Stimulated activated CD4-positive, alpha-beta T cell treated with anti-CD3 and anti-CD28 coated beads, TNF-alpha, amount 100 ng/mL, for 24 hours (primary cell): ENCODE measurements at places on chromosomes 2 and 18.

- no peak for DNase-seq
Measured at GRCh38 chr2:240018071-240018750, 6.9 kb downstream of the NDUFA10 start.

DNA sequence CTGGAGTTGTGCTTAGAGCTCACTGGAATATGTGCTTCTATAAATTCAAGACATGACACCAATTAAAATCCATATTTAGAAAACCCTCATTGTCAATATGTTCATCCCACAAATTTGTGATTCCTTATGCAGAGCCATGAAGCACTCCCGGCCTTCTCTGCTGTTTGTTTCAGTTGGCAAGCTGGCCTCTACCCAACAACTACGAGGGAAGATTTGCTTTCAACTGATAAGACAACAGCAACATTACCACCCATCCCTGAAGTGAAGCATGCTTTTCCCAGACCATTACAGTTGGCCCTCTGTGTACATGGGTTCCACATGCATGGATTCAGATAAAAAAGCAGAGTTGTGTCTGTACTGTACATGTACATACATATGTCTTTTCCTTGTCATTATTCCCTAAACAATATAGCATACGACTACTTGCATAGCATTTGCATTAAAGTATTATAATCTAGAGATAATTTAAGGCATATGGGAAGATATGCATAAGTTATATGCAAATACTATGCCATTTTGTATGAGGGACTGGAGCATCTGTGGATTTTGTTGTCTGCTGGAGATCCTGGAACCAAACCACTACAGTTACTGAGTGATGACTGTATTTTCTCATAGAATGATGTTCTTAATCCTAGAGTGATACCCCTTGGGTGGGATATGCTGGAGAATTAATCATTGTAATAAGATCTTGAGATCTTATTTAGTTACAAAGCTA is 77.6 kb upstream of the MC2R start:
- no peak for DNase-seq

- DNase-seq, result no peak
Measured at GRCh38 chr18:79529991-79530390, 134.3 kb downstream of the NFATC1 start.

DNA sequence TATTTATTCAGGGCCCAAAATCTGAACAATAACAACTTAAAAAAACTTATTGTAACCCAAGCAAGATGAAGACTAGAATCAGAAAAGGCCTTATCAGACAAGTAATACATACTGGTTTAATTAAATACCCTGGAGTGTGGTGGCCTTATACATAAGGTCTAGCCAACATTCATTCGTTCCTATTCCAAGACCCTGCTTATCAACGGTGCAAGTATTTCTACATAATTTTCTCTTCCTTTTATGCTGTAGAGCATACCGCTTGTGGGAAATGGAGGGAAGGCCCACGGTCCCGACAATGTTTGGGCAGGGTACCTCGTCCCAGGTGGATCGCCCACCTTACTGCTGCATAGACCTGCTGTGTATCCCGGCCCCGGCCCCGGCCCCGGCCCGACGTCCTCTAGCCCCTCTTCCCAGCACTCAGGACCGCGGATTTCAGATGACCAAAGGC is 708 bp downstream of the ZNF24 start:
- DNase-seq, result no peak

GRCh38 chr18:6363216-6363615 is 51.5 kb downstream of the L3MBTL4 start:
- no peak for DNase-seq

DNA sequence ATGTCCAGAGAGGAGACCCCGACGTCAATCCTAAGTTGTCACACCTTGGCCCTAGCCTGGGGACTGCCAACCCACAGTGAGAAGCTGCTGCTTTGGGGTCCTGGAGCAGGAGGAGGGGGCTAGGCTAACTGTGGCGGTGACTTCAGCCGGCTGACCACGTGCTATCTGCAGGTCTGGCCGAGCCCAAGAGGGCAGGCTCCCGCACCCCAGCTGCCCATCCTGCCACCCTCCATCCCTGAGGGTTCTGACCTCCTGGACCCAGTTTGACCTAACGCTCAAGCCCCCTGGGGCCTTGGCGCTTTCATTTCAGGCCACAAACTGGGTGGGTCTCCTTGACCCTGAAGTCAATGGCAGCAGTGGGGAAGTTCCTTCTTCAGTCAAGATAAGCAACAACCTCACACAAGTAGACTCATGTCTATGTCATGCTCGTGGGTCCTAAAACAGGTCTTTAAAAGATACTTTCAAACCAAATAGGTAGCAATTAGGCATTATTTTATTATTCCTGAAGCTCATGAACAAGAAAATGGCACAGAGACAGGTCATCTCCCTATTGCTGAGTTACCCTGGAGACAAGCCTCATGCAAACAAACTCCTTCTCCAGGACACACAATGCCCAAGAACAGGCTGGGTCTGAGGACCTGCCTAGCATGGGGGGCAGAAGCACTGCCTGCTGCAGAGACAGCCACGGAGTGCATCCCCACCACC is 2.3 kb downstream of the HES6 start:
- DNase-seq, result no peak

DNA sequence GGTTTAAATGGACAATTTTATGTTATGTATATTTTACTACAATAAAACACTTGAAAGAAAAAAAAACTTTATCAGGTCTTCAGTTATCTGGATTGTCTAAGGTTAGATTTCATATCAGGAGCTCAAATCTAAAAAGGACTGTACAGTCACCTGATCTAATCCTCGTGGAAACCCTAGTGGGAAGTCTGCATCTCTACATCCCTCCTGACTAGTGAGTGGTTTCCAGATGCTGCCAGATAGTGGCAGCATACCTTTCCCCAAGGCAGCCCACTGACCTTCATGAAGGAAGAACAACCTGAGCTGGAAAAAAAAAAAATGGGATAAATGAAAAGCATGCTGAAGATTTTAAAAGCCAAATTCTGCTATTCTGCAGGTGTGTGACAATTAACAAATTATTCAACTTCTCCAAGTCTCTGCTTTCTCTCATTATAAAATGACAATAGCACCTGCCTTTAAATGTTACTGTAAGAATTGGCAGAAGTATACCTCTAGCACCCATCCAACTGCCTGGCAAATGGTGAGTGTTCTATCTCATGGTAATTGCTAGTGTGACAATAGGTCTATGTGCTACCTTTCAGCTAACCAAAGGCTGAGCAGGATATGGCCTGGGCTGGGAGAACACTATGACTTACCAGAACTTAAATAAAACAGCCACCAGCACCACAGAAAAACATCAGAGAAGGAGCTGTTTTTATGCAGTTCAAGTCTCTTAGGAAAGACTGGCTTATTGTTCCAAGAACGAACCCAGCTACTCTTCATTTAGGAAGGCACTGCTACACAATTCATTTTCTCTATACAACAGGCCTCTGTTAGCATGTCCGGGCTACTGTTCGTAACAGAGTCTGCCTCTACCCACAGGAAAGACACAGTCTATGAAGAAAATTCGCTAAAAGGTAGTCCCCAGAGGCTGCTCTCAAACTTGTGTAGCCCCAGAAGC is 8.6 kb downstream of the CLASP1 start:
- no peak for DNase-seq

DNA sequence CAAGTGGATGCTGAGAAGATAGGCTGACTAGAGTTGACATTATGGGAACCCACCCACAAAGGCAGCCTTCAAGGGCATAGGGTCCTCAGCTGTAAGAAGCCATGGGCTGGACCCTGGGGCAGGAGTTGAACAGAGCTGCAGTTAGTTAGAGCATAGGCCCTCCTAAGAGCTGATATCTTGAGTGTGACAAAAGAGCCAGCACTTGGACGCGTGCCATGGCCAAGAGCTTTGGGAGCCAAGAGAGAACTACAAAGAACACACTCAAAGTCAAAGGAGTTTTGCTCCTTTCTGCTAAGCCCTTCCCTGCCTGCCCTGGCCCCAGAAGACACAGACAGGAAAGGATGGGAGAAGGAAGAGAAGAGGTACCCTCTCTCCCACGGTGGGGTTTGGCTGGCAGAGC is 29.9 kb upstream of the AGAP1 start:
- DNase-seq, result no peak

DNA sequence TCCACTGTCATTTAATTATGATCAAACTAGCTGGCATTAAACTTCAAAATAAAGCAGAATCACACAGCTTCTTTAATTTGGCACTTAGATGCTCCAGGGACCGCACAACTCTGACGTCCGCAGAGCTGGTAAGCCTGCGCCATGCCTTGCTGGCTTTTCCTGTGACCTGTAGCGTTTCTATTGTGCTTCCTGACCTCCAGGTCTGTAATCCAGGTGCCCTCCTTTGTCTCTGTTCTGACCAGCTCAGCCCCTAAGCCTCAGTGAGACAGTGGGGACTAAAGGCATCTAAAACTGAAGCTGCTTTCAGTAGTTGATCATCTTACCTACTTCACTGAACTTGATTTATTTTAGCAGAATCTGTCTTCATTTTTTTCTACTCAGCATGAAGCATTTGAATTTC is 249.7 kb upstream of the RGPD4 start:
- DNase-seq, result no peak

GRCh38 chr18:44968336-44968735 is 287.6 kb downstream of the SETBP1 start:
- no peak for DNase-seq

DNA sequence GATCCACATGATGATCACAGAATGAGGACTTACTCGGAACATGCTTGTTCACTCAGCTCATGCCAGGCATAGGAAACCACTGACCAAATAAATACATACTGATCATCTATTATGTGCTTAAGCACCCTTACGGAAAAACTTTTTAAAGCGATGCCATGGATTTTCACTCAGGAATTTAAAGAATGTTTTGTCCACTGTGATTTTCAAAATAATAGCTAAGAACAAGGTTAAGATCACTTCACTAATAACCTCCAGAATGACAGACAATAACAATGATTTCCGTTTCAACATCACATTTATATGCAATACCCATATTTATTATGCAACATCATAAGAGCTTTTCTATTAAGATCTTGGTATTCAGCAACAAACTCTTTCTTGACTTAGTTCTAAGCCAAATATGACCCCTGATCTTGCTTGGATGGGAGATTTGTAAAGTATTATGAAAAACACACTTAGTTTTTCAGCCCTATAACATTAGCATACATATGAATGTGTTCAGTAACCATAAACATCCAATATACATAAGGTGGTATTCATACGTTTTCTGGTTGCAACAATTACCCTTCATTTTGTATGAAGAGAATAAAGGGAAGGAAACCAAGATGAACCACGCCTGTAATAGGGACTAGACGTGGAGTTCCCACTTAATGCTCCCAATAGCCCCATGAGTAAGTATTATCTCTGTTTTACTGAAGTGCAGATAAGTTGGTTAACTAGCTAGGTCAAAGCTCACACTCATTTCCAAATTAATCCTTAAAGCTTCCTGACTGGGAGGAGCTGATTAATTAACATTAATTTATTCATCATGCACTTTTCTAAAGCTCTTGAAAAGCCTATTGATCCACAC is 1.9 kb downstream of the CD302 start:
- DNase-seq, result no peak

DNA sequence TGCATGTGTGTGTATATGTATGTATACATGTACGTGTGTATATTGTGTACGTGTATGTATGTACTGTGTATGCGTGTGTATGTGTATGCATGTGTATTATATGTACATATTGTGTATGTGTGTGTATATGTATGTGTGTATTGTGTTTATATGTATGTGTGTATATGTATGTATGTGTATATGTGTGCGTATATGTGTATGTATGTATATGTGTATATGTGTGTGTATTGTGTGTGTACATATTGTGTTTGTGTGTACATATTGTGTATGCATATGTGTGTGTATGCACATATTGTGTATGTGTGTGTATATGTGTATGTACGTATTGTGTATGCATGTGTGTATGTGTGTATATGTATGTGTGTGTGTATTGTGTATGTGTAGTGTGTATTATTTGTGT is 15.6 kb upstream of the NEU4 start:
- no peak for DNase-seq

DNA sequence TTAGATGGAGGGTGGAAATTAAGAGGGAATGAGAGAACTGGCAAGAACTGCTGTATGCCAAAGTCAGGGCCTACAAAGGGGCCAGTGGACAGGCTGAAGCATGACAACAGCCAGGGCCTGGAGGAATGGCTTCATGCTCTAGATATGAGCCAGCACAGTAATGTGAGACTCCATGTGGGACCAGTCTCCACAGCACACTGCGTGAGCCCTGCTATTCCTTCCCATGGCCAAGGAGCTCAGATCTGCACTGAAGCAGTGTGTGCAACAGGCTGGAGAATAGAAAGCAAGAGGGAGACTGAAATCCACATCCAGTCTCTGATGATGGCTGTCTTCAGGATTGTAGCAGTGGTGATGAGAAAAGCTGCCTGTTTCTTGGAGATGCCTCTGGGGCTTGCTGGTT is 162.8 kb downstream of the TPGS2 start:
- no peak for DNase-seq

GRCh38 chr18:3867864-3868311 is 417.9 kb downstream of the TGIF1 start:
- DNase-seq, result no peak

DNA sequence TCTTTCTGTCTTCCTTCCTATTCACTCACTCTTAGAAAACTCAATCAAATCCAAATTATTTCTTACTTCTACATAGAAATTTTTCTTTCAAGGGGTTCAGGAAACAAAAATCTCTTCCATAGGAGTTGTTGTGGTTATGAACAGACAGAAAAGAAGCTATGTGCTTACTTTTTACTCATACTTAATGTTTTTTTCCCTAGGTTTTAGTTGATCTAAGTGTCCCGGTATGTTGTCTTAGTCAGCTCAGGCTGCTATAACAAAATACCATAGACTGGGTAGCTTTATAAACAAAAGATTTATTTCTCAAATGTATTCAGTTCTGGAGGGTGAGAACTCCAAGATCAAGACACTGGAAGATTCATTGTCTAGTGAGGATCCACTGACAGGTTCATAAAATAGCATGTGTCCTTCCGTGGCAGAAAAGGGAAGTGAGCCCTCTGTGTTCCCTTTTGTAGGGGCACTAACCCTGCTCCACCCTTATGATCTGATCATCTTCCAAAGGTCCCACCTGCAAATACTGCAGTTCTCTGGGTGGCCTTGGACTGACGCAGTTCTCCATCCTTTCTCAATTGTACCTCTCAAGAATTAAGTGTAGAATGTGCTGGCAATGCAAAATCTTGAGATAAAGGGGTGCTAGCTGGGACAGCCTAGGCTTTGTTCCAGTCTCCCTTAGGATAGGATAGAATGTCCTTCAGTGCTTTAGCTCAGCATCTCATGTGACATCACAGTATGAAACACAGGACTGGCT is 14.4 kb upstream of the VRK2 start:
- no peak for DNase-seq

- no peak for DNase-seq
Measured at GRCh38 chr18:67143028-67143427, 373.5 kb downstream of the DSEL start.

DNA sequence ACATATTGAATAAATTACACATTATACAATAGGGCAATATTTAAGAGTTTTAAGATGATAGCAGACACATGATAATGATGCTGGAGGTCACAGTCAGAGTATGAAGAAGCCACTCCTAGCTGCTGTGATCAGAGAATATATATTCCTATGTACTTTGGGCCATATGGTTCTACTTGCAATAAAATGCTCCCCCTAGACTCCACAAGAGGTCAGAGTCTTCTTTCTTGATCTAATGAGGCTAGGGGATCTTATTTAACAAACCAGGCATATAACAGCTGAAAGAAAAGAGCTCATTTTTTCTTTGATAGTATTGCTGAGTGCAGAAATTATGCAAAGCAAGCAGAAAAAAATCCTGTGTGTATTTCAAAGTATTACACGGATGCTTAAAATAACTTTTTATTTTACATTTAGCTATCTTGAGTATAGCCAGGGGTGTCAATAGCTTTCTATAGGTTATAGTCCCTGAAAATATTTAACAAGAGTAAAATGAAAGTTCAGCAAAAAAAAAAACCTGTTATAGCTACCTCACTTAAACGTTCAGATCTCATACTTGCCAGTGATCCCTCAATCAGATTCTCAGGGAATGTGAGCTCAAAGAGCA is 748.7 kb upstream of the CHAC2 start:
- DNase-seq, result no peak
